GM03348 (cell line): ENCODE measurements at places on chromosomes 13 and 19.

- DNase-seq = no peak
These were observed 955.4 kb downstream of the EFNB2 start for GRCh38 chr13:105579821-105580710.

DNA sequence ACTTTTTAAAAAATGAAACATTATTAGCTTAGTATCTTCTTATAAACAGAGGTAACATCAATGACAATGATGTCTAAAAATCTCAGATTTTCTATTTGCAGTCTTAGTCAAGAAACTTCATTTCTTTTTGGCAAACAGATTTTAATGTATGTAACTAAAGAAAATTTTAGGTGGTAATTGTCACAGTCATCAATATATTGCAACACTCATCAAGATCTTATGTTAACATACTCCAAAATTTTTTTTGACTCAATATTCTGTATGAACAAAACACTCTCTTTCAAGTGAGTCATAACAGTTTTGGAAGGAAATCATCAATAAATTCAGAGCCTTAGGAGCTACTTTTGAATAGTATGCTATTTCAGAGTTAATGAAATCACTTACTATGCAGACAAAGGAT is 1507.6 kb downstream of the SLITRK1 start:
- DNase-seq = no peak

GRCh38 chr19:15829306-15829698 is 13.8 kb upstream of the OR10H1 start:
- no peak for DNase-seq

DNA sequence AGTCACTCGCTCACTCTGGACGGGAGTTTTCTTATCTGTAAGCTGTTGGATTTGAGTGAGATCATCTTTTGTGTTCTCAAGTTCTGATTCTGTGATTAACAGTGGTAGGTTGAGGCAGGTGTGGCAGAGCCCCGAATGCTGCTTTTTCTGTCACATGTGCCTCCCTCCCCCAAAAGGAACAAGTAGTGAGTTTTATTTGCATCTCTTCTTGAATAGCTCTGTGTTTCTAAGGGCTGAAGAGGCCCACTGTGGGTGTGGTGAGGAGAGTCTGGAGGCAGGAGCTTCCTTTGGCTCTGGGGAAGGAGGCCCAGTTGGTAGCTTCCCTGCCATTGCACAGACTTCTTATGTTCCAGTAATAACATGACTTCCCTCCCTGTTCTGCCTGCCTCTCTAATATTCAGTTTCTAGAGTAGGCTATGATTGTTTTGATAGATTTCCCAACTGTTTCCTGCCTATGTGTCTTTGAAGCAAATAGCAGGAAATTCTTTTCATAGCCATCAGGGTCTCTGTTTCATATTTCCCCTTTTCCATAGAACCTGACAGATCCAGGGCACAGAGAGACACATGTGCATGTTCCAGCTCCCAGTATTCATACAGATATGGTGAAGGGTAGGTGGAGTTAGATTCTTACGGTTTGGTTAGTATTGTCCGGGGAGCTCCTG is 23.9 kb upstream of the CXCL17 start:
- DNase-seq = peak; percentile 22

DNA sequence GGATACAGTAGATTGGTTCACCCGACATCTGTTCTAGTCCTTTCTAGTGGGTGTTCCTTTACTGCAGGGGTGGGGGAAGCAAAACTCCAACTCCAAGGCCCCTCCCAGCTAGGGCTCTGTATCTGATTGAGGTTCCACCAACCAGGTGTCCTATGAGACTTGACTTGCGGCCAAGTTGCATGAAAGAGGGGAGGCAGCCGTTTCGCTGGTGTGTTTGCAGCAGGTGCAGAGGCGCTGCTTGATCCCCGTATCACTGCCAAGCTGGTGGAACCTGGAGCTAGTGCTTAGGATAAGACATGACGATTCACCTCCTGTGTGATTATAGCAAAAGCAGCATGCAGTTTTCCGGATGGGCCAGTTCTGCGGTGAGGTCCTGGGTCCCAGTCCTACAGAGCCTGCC is 338.2 kb downstream of the UQCRFS1 start:
- DNase-seq = no peak

- DNase-seq = peak; percentile 46
These were observed 651.2 kb upstream of the MIR17HG start for GRCh38 chr13:90696254-90696653.

DNA sequence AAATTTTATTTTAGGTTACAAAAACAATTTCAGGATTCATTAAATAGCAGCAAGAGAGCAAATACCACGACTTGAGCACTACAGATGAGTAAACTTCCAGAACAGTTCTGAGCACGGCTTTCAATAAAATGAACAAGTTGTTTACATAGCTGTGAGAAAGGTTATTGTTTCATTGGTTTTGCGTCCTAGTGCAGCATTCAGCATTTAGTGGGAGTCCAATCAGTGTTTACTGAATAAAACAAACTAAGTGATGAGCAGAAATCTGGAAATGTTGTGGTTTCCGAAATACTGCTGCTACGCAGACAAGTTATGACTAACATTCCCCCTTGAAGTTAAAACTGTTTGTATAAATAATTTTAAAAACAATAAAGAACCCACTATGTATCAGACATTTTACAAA is 251.5 kb upstream of the STARD13 start:
- DNase-seq = no peak

DNA sequence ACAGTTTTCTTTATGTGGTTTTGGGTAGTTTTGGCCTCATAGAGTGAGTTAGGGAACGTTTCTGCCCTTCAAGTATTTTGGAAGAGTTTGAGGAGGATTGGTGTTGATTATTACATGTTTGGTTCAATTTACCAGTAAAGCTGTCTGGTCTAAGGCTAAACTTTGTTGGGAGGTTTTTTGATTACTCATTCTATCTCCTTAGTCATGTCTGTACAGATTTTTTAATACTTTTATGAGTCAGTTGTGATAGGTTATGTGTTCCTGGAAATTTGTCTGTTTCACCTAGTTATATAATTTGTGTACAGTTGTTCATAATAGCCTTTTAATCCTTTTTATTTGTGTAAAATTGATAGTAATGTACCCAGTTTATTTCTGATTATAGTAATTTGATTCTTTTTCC is 20.4 kb downstream of the RNF17 start:
- DNase-seq = no peak

DNA sequence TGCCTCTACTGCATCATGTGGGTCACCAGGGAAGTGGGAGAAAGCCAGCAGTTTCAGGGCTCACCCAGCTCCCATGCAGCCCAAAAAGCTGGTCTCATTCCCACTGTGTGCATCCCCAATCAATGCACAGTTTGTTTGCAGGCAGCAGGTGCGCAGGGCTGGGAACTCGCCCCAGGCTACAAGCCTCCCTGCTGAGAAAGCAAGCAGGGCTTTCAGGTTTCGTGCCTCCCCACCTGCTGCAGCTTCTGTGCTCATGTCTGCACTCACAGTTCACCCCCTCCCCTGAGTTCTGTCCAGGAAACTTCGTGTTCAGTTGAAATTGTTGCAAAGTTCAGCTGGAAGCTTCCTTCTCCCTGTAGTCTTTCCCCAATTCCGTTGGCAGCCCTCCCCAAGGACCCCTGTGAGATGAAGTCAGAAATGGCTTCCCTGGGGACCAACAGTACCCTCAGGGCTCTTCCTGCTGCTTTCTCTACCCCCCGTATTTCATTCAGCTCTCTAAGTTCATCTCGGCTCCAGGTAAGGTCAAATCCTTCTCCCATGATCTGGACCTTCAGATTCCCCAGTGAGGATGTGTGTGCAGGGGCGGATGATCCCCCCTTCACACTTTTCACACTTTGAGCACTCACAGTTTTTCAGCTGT is 10.3 kb upstream of the KLK3 start:
- no peak for DNase-seq

DNA sequence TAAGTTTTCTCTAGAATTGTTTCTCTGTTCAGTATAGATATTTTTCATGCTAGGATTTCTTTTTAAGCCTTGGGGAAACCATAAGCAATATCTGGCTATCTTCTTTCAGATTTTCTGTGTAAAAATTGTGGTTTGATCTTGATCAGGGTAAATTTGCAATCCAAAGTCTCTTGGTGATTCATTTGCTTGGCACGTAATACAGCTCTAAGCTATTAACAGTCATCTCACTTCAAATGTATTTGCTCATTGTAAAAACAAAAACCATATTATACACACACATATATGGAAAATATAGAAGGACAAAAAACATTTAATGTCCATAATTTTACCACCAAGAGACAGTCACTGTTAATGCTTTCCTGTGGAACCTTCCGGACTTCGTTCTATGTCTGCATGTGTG is 191.0 kb downstream of the SHISA2 start:
- no peak for DNase-seq

GRCh38 chr13:58056426-58056825 is 424.9 kb downstream of the PCDH17 start:
- DNase-seq = no peak

- no peak for DNase-seq
These were observed 2.3 kb downstream of the TRAPPC6A start for GRCh38 chr19:45175515-45176345.

- no peak for DNase-seq
These were observed 56.6 kb upstream of the MYO16 start for GRCh38 chr13:108572782-108573211.
